ENCODE measurements at places on chromosomes 2 and 18.
A peak's percentile ranks its signal among the peaks of the same experiment; 100 is the strongest.

- DNase-seq: no peak
Measured at GRCh38 chr2:129741623-129742022, 237.8 kb upstream of the RAB6C start.

GRCh38 chr2:24691806-24692205 is 101.4 kb downstream of the PTRHD1 start:
- DNase-seq: no peak

GRCh38 chr2:101947374-101947773 is 44.4 kb upstream of the IL1R2 start:
- DNase-seq: no peak

GRCh38 chr2:172172513-172173173 is 69.9 kb upstream of the DLX2 start:
- peak; percentile 52 for DNase-seq

DNA sequence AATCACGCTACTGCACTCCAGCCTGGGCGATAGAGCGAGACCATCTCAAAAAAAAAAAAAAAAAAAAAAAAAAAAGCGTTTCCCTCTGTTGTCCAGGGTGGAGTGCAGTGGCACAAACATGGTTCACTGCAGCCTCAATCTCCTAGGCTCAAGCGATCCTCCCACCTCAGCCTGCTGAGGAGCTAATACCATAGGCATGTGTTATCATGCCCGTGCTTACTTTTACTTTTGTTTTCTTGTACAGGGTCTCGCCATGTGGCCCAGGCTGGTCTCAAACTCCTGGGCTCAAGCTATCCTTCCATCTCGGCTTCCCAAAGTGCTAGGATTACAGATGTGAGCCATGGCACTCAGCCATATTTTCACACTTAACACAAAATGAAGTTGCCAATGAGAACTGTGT is 37.5 kb downstream of the PSME4 start:
- DNase-seq: no peak
